ENCODE measurements at places on chromosomes 12 and 14. TPM values are rescaled to one million over a fixed set of nuclear protein-coding genes. Genes with fewer than 3 reads are reported as not detected.

- DNase-seq = no peak
Measured at GRCh38 chr14:103001651-103002396, 55.5 kb downstream of the CDC42BPB start.

DNA sequence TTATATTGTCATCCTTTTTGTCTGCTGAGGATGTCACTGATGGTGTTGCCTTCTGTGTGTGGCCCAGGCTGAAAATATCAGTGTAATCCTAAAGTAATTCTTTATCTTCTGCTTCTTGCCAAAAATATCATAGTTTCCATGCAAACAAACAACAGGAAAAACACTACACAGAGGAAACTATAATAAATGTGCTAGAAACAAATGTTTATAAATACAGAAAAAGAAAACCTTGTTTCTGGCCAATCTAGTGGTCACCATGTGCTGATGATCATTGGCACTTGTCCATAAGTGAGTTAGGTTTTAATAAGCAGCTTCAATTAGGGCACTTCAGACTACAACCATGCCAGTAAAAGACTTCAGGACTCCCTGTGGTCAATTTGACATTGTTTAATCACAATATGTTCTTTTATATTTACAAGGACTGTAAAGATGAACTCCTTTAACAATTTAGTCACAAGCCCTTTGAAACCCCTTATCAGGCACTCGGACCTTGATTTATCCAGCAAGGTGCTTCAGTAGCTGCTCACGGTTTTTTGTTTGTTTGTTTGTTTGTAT lies 124.8 kb downstream of the TMTC3 start:
- no peak for DNase-seq

The TEX22 gene
- total RNA-seq = 0.17 TPM

DNA sequence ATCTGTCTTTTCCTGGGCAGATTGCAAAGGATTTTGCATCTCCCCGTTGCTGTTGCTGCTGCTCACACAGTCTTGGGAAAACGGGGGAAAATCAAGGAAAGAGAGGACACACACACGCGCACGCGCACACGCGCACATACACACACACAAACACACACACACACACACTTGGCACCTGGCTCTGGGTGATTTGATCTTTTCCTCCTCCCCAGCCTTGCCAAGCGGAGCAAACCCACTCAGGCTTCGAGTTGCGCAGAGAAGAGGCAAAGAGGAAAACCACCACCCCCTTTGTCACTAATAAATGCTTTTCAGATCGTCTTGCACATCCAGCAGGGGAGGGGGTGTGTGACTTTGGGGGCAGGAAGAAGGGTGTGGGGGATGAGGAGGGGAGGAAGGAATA lies 965 bp upstream of the NOS1 start:
- DNase-seq = no peak

DNA sequence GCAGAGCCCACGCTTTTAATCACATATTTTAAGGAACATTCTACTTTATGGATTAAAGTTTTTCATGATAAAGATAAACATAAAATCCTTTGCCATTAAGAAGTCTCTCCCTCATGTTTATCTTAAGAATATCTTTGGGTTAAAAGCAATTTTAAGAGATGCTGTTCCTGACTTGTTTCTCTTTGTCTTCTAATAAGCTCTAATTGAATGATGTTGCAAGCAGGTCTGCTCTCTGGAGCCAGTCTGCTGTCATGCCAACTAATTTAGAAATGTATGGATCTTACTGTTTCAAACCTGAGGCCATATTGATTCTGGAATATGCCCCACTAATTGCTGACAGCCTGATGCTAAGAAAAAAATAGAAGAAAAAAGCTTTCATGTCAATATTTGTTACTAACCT lies 173.6 kb downstream of the TTC8 start:
- DNase-seq = no peak

- no peak for DNase-seq
Measured at GRCh38 chr12:123512838-123513665, 20.5 kb downstream of the RILPL1 start.

The KRT79 gene
- total RNA-seq = not detected

- DNase-seq = peak; percentile 16
Measured at GRCh38 chr12:77954206-77954555, 123.5 kb downstream of the NAV3 start.

DNA sequence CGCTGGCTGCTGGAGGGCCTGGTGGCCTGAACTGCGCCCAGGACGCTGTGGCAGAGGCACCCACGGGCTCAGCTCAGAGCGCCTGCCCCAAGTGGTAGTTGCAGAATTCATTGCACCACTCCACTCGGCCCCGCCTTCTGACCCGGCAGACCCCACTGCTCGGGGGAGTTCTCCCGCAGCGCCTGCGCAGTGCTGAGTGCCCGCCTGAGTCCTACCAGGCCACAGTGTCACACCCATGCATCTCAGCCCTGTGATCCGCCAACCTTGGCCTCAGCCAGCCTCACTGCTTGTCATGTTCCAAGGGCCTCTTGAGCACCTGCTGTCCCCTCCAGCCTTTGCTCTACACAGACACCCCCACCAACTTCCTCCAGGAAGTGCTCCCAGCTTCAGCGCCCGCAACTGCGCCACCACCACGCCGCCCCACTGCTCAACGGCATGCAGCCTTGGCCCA lies 12.2 kb downstream of the DEGS2 start:
- no peak for DNase-seq

DNA sequence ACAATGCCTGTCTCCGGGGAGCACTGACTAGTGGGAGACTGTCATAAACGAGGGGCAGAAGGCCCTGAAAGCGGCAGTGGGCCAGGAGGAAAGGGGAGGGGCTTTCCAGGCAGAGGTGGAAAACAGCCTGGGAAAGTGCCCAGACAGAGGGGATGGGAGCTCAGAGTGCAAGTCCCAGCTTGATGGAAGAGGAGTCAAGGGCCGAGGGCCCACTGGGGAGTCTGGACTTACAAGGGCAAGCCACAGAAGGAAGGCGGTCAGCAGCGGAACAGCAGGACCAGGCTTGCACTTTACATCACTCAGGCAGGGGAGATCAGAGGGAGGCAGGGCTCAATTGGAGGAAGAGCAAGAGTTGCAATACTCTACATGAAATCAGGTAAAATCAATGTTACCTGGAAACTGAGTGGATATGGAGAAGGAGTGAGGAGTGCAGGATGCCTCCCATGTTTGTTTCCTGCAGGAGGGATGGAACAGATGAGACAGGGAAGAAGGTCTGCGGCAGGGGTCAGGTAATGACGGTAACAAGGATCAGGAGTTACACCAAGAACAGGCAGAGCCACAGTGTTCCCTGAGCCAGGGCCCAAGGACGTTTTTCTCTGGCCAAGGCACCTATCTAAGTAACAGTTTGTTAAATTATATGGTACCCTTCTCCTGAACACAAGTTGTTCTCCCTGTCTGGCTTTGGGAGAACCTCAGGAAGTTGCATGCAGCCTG lies 23.8 kb downstream of the PXN start:
- peak; percentile 82 for DNase-seq

DNA sequence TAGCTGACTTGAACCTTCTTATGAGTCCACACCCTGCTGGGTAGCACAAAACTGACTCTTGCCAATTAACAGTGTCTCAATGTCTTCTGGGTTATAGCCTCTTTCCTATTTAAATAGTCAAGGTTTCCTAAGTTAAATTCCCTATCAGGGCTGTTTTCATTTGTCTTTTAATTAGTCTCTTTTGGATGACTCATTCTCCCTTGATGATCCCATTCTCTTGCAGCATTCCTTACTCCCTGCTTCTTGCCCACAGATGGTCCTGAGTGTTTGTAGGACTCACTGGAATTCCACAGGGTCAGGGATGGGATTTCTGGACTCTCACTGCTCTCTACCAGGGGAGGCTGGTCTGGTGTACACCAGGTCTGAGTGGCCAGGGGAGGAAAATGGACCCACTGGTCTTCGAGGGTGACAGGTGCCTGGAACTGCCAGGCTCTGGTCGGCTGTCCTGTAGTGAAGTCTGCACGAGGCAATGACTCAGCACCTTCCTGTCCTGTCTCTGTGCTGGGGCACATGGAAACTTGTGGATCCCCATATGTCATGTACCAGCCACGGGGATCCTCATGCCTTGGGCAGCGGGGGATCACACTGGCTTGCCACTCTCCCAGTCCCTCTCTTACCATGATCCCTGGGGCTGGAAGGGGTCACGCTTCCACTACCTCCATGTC lies 236.5 kb upstream of the PELI2 start:
- no peak for DNase-seq

- no peak for DNase-seq
Measured at GRCh38 chr12:52872644-52873389, 24.0 kb upstream of the KRT78 start.

The PRIM1 gene
- total RNA-seq = 12.4 TPM

- no peak for DNase-seq
Measured at GRCh38 chr12:49292729-49293055, 2.3 kb upstream of the PRPH start.

The FITM1 gene
- 0.51 TPM for total RNA-seq

DNA sequence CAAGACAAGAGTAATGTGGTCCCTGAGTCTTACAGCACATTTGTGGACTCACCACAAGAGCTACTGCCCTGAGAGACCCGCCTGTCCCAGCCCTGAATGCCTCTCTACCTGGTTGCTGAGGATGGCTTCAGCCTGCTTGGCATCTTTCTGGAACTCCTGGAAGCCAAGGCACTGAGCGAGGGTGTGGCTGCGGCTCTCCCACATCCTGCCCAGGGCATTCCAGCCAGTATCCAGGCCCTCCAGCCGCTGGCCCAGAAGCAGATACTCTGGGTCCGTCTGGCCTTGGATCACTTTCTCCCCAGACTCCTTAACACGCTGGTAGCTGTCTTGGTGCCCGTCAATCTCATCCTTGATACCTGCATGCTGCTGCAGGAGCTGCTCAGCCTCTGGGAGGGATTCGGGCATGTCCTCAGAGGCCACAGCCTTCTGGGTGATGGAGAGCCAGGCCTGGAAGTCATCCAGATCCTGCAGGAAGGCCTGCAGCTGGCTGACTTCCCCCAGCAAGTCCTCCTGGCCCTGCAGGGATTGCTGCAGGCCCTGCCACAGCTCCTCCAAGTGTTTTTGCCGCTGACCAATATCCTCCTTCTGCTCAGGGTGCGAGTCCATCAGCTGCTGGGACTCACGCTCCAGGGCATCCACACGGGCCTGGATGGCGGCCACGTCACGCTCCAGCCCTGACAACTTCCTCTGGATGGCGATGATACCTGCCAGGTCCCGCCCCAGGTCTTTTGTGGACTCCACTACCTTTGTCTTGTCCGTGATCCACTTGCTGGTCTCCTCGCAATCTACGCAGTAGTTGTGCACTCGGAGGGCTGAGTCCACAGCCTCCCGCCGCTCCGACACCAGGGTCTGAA lies 82.3 kb downstream of the PLEKHG3 start:
- DNase-seq = peak; percentile 30

DNA sequence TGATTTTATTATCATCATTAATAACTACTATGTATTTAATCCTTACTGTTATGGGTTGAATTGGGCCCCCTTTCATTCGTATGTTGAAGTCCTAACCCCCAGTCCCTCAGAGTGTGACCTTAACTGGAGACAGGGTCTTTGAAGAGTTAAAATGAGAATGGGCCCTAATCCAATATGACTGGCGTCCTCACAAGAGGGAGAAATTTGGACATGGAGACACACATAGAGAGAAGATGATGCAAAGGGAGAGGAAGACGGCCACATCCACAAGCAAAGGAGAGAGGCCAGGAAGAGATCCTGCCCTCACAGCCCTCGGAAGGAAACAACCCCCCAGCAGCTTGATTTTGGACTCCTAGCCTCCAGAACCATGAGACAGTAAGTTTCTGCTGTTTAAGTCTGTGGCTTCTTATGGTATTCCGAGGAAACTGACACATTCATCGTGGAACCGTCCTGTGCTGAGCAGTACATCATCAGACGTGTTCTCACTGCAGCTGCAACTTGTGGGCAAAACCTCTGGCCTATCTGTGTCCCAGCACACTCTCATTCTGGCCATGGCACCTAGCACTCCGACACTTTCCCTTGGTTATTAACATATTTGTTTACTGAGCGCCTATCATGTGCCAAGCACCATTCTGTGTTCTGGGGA lies 127.6 kb downstream of the SLC38A6 start:
- DNase-seq = no peak

DNA sequence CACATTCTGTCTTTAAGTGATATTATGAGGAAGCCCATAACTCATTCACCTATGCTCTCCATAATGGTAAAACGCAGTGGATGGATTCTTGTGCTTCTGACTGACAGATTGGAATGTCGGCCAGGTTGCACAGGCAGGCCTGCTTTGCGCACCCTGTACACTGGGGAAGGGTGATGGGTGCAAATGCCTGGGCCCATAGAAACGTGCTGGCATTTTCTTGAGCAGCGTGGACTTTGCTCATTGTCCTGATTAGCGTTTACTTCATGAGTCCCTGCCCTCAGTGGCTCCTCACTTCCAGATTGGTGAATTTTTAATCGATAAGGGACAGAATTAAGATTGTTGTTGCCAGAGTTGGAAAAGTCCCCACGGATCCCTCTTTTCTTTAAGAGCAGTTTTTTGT lies 80.9 kb upstream of the TRAF3 start:
- DNase-seq = no peak

GRCh38 chr14:73269729-73270531 lies 32.6 kb downstream of the PAPLN start:
- DNase-seq = peak; percentile 58

Measured in dermis blood vessel endothelial cell (primary cell).